ENCODE measurements at places on chromosomes 13 and 19. TPM values are rescaled to one million over a fixed set of nuclear protein-coding genes. Genes with fewer than 3 reads are reported as not detected.

The ERICH4 gene
- total RNA-seq = not detected

The CACNA1A gene
- 0.58 TPM for total RNA-seq

The IFNL1 gene
- not detected for total RNA-seq

The KIR2DL1 gene
- total RNA-seq = not detected

The PSPN gene
- 3.4 TPM for total RNA-seq

The ADGRE3 gene
- total RNA-seq = not detected

The IL4I1 gene
- not detected for total RNA-seq

The TGFB1 gene
- 197 TPM for total RNA-seq

The ZNF69 gene
- total RNA-seq = 11.9 TPM

The PLPPR3 gene
- total RNA-seq = 6.0 TPM

All from chondrocyte (in vitro differentiated cells).